A673 (cell line): ENCODE measurements at places on chromosomes 2 and 18. TPM values are rescaled to one million over a fixed set of nuclear protein-coding genes. Genes with fewer than 3 reads are reported as not detected.

The SERPINB12 gene
- total RNA-seq: not detected in 2 replicates

The TRPM8 gene
- total RNA-seq: 3.6 and 8.9 TPM in 2 replicates

The TMEM178A gene
- total RNA-seq: 0.21 and 0.81 TPM in 2 replicates

The MALL gene
- total RNA-seq: 0.17 and 0.24 TPM in 2 replicates
